AG09319 (cell line): ENCODE measurements at places on chromosomes 7 and 10.
A peak's percentile ranks its signal among the peaks of the same experiment; 100 is the strongest.

GRCh38 chr7:142481548-142481947 is 223.7 kb upstream of the PRSS58 start:
- no peak for DNase-seq

GRCh38 chr7:132450188-132450587 is 126.1 kb downstream of the PLXNA4 start:
- DNase-seq, result no peak

- no peak for DNase-seq
Observed at GRCh38 chr7:2211259-2211880, 21.4 kb downstream of the MAD1L1 start.

- no peak for DNase-seq
Observed at GRCh38 chr7:113044394-113044793, 42.2 kb downstream of the GPR85 start.

DNA sequence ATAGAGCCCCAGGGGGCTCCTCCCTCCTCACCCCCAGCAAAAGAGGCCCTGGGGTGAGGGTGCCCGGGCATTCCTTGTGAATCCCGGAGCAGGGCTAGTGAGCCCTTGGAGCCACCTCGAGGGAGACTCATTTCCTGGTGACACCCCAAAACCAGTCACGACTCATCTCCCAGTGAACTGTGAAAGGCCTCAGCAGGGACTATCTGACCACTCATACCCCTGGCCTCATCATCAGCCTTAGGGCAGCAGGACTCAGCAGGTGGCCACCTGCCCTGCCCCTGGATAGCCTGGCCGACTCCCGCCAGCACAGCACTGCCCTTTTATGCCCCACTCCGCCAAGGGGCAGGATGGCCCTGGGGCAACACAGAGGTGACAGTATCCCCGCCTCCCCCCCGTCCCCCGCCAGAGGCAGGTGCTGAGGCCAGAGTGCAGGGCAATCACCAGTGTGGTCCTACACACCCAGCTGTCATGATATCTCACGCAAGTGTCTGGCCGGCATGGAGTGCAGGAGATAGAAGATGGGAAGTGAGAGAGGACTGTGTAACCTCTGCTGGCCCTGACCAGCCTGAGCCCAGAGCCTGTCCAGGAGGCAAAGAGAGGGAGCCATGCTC is 3.2 kb downstream of the SNCG start:
- DNase-seq, result no peak

DNA sequence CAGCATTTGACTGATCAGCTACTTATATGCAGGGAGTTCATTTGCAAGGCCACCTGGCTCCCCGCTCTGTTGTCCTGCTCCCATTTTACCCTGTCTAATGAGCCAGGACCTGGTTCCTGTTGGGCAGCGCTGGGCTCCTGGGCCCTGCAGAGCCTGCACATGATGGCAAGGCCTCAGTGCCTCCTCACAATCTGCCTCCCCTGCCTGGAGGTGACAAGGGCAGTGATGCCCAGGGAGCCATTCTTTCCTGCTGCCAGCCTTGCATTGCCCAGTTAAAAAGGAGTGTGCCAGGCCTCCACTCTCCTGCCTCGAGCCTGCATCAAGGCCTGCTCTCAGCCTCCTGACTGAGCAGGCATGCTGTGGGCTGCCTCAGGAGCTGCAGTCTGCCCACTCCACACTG is 28.5 kb downstream of the CHAT start:
- no peak for DNase-seq

- no peak for DNase-seq
Observed at GRCh38 chr10:97736403-97736901, 476 bp upstream of the ZFYVE27 start.

DNA sequence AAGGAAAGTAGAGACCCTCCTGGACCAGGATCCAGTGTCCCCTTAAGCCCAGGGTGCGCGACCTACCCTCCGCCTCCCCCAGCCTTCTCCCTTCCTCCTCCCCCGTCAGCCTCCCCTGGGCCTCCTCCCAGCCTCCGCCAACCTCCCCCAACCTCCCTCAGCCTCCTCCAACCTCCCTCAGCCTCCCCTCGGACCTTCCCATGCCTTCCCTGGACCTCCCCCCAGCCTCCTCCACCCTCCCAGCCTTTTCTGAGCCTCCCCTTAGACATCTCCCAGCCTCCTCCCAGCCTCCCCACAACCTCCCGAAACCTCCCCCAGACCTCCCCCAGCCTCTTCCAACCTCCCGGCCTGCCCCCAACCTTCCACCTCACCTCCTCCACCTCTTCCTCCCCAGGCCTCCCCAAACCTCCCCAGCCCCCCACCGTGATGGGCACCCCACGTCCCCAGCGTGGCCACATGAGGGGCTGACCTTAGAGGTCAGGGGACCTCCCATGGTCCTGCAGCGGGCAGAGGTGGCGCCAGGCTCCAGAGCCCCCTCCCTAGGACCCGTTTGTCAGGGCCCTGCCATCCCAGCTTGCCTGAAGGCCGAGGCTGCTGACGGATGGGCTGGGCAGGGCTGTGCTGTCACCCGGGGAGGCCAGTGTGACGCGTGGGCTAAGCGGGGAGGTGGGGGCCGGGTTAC is 18.8 kb downstream of the FAM20C start:
- DNase-seq, result no peak

DNA sequence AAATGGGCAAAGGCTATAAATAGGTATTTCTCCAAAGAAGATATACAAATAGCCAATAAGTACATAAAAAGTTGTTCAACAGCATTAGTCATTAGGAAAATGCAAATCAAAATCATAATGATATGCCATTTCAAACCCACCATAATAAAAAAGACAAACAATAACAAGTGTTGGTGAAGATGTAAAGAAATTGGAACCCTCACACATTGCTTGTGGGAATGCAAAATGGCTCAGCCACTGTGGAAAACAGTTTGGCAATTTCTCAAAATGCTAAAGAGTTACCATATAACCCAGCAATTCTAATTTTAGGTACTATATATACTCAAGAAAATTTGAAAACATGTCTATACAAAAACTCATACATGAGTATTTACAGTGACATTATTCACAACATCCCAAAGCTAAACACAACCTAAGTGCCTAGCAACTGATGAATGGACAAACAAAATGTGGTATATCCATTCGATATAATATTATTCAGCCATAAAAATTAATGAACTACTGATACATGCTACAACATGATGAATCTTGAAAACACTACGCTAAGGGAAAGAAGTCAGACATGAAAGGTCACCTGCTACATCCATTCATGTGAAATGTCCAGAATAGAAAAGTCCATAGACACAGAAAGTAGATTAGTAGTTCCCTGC is 55.6 kb downstream of the CHCHD3 start:
- DNase-seq, result no peak

DNA sequence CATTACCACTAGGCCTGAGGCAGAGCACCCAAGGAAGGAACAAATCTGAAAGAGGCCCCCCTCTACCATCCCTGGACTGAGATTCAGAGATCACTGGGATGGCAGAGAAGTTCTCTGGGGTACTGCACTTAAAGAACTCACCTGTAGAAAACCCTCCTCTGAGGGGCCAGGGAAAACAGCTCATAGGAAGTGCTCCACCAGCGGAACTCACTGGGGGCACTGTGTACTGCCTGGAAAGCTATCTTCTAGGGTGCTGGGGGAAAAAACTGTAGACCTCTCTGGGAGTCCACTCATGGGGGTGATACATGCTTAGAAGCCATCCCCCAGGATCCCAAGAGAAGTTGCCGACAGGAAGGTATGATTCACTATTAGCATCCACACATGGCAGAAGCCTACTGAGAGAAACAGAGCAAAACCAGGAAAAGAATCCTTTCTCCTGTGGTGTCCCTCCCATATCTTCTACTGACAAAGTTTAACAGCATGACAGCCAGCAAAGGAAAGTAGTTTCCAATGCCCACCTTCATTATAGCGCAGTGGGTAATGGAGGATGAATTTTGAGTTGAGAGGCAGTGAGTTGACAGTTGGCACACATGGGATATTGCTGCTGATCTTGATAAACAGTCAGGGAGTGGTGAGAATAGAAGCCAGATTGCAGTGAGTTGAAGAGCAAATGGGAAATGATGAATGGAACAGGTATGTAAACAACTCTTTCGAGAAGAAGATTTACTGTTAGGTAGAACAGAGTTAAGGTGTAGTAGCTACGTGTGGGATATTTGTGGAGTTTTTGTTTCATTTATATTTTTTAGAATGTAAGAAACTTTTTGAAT is 20.9 kb downstream of the ANKIB1 start:
- DNase-seq, result no peak

- no peak for DNase-seq
Observed at GRCh38 chr10:70579234-70580002, 23.1 kb downstream of the PRF1 start.

- DNase-seq, result peak; percentile 15
Observed at GRCh38 chr7:127995156-127995880, 35.9 kb downstream of the LRRC4 start.

- DNase-seq, result no peak
Observed at GRCh38 chr7:143242306-143242705, 20.5 kb downstream of the TAS2R40 start.

GRCh38 chr7:133529861-133530260 is 277.0 kb downstream of the EXOC4 start:
- DNase-seq, result no peak

DNA sequence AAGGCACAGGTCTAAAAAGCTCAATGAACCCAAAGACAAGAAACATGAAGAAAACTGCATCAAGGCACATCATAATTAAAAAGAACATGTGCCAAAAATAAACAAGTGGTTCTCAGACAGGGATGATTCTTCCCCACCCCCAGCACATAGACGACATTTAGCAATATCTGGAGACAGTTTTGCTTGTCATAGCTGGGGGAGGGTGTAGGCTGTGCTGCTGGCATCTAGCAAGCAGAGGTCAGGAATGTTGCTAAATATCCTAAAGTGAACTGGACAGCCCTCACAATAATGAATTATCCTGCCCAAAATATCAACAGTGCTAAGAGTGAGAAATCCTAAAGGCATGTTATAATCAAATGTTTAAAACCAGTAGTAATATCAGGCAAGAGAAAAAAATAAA is 122.6 kb downstream of the MICU1 start:
- peak; percentile 50 for DNase-seq

DNA sequence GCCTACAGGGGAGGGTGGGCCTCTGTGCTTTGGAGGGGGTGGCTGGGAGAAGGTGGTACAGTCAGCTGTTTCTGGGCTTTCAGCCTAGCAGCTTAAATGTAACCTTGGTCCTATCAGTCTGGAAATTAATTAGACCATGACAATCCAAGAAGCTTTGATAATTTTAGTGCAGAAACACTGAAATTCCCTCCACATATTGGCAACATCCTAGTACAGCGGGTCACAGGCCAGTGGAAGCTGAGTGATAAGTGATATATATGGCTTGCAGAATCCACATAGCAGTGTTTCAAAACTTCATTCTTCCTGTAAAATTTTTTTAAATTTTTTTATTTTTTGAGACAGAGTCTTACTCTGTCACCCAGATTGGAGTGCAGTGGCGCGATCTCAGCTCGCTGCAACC is 212.6 kb downstream of the TYW1 start:
- no peak for DNase-seq

- DNase-seq, result no peak
Observed at GRCh38 chr10:43257347-43258210, 9.3 kb downstream of the RASGEF1A start.
